Activated CD4-positive, alpha-beta T cell treated with anti-CD3 and anti-CD28 coated beads, Interleukin-2, amount 50 U/mL, for 48 hours (primary cell): ENCODE measurements at places on chromosomes 4 and X.

- DNase-seq, result no peak
These were observed 134.6 kb downstream of the KDM6A start for GRCh38 chrX:45007598-45007997.

GRCh38 chr4:42398871-42399331 lies 1.6 kb downstream of the SHISA3 start:
- no peak for DNase-seq

GRCh38 chr4:108110450-108110849 lies 58.3 kb downstream of the LEF1 start:
- DNase-seq, result no peak

DNA sequence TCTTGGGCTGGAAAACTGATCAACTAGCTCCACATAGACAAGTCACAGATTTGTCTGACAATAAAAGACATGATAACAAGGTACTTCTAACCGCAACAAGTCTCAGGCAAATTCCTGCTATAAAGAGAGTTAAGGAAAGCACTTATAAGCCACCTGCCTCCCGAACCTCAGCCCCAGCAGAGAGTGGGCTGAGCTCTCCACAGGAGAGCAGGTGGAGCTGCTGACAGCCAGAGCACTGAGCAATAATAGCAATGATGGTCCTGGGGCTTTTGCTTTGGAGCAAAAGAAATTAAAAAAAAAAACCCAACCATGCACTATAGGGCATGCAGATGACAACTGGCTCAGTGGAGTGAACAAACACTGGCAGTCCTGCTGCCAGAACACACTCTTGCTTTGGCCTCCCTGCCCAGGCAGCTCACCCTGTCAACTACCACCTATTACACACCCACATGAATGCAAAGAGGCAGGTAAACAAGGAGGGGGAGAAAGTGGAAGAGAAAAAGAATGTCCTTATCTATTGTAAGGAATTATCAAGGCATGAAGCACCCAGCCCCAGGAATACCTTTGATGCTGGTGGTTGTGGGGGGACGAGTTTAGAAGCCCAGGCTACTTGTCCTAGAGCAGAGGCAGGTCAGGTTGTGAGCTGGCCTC lies 135.8 kb upstream of the DGKK start:
- no peak for DNase-seq

- DNase-seq, result no peak
These were observed 34.2 kb downstream of the OCRL start for GRCh38 chrX:129574214-129574613.
